ENCODE measurements at places on chromosomes 12 and 14. TPM values are rescaled to one million over a fixed set of nuclear protein-coding genes. Genes with fewer than 3 reads are reported as not detected.

Gene ZFHX2
- 0.74 TPM for total RNA-seq

Gene AMDHD1
- 0.47 TPM for total RNA-seq

Gene KCTD10
- total RNA-seq, result 21.5 TPM

Gene TBK1
- 11.5 TPM for total RNA-seq

Gene GRIN2B
- 0.03 TPM for total RNA-seq

Gene DACT1
- total RNA-seq, result 3.4 TPM

Gene TAS2R42
- not detected for total RNA-seq

Gene HPD
- 1.3 TPM for total RNA-seq

Gene NRDE2
- total RNA-seq, result 10.5 TPM

GRCh38 chr12:5417500-5417899 is 14.4 kb upstream of the NTF3 start:
- DNase-seq, result no peak

GRCh38 chr14:64940336-64940910 is 2.1 kb downstream of the GPX2 start:
- no peak for DNase-seq

- no peak for DNase-seq
These were observed 586.8 kb upstream of the LMO3 start for GRCh38 chr12:17192721-17193120.

- no peak for DNase-seq
These were observed 631.3 kb downstream of the MED13L start for GRCh38 chr12:115646210-115646609.

GRCh38 chr14:91947475-91948184 is at the start of gene FBLN5:
Gene FBLN5 (minus strand): TSS chr14:91947694. CDS start chr14:91947229, 465 bp downstream.
- peak; percentile 74 for DNase-seq

DNA sequence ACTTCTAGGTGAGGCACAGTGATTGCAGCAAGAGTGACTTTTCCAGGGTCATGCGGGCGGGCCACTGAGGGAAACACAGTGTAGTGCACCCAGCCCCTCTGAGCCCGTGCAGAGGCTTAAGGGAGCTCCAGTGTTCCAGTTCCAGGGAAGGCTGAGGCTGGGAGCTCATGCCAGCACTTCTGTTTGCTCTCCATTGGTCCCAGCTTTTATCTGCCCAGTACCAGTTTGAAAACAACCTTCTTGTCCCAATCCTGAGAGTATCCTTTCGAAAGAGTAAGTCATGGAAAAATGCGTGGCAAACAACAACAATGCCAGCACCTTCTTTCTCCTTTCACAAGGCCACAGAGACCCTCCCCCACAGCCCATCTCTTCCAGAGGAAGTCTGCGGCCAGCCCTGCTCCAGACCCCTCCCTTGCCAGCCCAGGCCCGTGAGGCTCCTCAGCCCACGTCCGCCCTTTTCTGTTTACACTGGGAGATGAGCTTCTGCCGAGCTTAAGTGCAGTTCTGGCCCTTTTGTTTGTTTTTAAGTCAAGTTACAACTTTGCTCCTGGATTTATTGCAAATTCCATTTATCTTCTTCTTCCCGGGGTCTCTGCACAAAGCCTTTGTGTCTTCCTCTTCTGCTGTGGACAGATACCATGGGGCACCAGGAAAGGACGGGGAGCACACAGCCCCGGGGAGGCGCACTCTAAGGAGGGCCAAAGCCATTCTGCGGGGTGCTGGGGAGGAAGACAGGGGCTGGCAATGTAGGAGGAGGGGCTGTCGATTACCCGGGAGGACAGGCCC is 185.6 kb downstream of the ZFP36L1 start:
- DNase-seq, result peak; percentile 39

DNA sequence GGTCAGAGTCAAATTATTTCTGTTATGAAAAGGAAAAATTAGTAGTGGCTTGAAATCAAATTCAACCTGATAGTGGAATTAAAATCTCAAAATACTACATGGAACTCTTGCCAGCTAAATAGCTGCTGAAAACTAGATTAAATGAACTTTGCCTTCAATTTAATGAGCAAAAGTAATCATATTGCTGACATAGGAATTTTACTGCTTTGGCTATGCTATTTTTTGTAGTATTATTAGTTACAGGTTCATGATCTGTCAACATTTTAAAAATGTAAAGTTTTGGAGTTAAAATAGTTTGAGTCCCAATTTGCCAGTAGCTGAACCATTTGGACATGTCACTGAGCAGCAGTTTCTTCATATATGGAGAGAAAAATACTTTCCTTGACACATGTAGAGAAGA is 81.4 kb downstream of the RERGL start:
- no peak for DNase-seq

- DNase-seq, result no peak
These were observed 2.4 kb downstream of the STAB2 start for GRCh38 chr12:103589517-103589916.

DNA sequence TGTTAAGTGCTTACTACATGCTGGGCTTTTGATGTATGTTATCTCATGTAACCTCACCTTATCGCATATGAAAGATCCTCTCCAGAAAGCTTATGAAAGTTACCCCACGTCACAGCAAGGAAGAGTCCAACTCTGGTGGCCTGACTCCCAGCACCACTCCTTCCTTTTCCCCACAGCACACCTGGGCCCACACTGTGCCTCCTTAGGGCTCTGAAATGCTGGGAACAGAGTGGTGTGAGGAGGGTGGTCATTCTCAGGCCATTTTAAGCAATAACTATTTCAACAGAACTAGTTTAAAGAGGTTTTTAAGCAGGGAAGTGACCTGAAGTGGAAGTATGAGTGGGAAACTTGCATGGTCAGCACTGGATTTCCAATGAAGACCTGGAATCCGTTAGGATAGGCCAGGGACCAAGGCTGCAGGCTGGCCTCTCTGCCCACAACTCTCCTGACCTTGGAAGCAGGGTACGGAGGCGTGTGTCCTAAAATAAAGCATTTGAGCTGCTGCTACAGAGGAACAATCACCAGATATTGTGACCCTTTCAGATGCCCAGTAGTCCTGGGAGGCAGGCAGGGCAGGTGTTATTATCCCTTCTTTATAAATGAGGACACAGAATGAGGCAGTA is 67.2 kb upstream of the TMEM263 start:
- no peak for DNase-seq

DNA sequence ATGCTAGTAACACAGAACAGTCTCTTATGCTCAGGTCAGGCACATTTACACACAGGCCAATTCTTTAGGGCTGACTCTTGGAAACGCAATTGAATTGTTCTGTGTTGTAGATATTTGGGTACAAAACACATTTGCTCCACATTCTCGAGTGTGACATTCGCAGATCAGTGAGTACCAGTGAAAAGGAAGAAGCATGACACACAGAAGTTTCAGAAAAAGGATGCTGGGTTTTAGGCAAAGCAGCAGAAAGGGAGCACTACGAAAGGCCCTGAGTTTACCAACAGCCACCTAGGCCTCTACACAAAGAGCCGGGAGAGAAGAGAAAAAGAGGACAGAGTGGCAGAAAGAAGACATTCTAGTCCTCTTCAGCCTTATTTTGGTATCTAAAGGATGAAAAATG is 254.4 kb upstream of the BTG1 start:
- no peak for DNase-seq

- DNase-seq, result no peak
These were observed 321.1 kb downstream of the EGLN3 start for GRCh38 chr14:33629792-33630191.

GRCh38 chr14:90361865-90362557 is 30.3 kb upstream of the NRDE2 start:
- DNase-seq, result no peak

DNA sequence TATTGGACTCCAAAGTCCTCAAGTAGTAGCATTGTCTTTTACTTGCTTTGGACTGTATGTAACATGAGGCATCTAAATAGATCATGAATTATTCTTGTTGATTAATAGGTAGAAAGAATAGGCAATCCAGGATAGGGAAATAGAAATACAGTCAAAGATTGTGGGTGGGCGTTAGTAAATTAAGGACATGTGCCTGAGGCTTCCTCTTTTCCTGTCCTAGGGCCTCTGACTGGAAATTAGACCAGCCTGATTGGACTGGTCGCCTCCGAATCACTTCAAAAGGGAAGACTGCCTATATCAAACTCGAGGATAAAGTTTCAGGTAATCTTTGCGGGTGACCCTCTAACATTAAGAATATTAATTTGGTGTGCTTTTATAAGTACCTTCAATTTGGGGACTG is 7.6 kb downstream of the NECAP1 start:
- DNase-seq, result no peak

- DNase-seq, result no peak
These were observed 23.1 kb downstream of the ZDHHC17 start for GRCh38 chr12:76786986-76787385.

DNA sequence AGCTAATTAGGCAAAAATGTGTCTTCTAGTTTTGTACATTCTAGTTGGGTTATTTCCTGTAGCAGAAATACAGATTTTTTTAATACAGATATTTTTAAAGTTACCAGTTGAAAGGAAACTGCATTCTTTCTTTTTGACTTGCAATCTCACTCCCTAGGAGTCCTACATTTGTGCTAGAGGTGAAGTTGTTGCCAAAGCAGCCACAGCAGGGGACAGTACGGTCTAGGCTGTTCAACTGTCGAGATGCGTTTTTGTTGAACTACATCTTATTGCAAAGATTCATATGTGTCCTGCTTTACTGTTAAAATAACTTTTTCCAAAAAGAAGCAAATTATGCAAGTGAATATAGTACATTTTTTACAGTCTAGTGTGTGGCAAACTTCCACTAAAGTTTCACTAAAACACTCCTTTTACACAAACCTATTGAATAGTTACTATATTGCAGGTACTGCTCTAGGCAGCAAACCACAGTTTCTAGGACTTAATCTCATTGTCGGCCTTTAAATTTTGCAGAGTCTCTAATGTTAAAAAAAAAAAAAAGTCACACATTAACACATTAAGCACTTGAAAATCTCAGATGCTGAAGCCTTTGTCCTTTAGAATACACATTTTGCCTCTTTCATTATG is 30.2 kb upstream of the SRGAP1 start:
- no peak for DNase-seq

- DNase-seq, result no peak
These were observed 34.8 kb downstream of the DUSP16 start for GRCh38 chr12:12527820-12528296.

DNA sequence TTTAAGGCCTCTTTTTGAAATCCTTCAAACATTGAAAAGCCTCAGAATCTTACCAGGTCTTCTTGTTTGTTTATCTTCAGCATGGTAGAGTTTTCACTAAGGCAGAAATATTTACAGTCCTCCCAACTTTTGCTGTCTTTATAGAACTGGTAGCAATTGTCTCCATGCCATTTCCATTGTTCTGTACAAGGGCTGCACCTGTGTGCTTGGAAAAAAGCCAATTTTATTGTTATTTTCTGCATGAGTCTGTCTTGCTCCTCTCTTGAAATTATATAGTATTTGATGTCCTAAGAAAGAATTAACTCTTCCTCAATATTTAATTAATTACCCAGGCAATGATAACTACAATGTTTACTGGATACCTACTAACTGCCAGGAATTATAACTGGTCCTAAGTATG is 23.3 kb downstream of the CLEC1A start:
- DNase-seq, result no peak

GRCh38 chr14:98371141-98371540 is 900.9 kb downstream of the BCL11B start:
- DNase-seq, result no peak

GRCh38 chr14:36176524-36176923 is at the start of gene PTCSC3:
Gene PTCSC3 (minus strand): TSS chr14:36176722.
- DNase-seq, result no peak

DNA sequence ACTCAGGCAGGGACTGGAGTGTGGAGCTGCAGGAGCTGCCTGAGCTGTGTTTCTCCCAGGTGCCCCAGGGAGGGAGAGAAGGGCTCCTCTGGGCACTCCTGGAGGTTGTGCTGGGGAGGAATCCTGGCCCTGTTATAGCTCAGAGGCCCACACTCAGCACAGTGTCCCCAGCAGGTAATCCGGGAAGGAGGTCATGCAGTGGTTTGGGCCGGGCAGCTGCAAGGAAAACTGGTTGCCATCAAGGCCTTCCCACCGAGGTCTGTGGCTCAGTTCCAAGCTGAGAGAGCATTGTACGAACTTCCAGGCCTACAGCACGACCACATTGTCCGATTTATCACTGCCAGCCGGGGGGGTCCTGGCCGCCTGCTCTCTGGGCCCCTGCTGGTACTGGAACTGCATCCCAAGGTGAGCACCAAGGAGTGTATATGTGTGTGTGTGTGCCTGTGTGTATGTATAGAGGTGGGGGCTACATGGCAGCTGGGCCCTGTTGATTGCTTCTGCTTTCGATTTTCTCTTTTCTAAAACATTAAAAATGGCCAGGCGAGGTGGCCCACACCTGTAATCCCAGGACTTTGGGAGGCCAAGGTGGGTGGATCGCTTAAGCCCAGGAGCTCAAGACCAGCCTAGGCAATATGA is 2.0 kb downstream of the AMHR2 start:
- no peak for DNase-seq

DNA sequence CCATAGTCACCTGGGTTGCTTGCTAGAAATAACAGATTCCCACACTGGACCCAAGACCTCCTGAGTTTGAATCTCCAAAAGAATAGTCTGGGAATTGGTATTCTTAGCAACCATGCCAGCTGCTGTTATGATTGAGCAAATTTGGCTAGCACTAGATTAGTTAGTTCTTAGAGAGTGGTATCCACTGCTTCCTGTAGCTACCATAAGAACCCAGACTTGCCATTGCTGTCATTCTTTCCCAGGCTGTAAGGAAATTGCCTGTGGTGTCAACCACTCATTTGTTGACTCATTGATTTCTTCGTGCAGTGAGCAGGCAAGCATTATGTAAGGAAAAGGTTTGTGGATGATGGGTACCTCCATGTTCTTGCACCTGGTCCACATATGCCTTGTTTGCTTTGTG is 201.8 kb upstream of the RGS6 start:
- no peak for DNase-seq

DNA sequence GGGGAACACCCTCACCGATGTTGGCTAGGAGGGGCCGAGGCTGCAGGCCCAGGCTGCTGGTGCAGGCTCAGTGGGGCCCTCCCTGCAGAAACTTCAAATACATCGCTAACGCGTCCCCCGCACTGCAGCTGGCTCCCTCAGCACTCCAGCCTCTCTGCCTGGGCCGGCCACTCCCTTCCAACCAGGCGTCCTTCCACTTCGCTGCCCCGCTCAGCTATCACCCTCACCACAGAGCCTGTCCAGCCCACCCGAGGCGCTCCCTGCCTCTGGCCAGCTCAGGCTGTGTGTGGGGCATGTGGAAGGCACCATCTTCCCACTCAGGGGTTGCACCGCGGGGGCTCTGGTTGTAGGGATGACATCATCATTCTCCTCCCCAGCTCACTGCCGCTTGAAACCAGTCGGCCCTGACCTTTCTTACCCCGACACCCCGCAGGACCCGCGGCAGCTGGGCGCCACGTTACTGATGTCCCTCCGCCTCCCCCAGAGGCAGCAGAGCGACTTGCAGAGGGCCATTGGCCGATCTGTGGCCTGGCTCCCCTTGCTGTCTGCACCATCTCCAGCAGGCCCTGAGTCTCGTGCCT is 199.9 kb upstream of the RTL1 start:
- DNase-seq, result no peak

- no peak for DNase-seq
These were observed 1797.9 kb upstream of the SEL1L start for GRCh38 chr14:83331513-83331912.

GRCh38 chr14:61334197-61334701 is 12.9 kb downstream of the PRKCH start:
- DNase-seq, result no peak

Data from left ventricle myocardium inferior (tissue), 1 donor.